ENCODE measurements at places on chromosomes 11 and 22.

GRCh38 chr11:79538775-79539174, 97.9 kb upstream of the TENM4 start:
- DNase-seq = no peak

- no peak for DNase-seq
Observed at GRCh38 chr11:111026241-111026640, 219.3 kb upstream of the POU2AF2 start.

- no peak for DNase-seq
Observed at GRCh38 chr11:77100166-77101042, 2.2 kb upstream of the OMP start.

DNA sequence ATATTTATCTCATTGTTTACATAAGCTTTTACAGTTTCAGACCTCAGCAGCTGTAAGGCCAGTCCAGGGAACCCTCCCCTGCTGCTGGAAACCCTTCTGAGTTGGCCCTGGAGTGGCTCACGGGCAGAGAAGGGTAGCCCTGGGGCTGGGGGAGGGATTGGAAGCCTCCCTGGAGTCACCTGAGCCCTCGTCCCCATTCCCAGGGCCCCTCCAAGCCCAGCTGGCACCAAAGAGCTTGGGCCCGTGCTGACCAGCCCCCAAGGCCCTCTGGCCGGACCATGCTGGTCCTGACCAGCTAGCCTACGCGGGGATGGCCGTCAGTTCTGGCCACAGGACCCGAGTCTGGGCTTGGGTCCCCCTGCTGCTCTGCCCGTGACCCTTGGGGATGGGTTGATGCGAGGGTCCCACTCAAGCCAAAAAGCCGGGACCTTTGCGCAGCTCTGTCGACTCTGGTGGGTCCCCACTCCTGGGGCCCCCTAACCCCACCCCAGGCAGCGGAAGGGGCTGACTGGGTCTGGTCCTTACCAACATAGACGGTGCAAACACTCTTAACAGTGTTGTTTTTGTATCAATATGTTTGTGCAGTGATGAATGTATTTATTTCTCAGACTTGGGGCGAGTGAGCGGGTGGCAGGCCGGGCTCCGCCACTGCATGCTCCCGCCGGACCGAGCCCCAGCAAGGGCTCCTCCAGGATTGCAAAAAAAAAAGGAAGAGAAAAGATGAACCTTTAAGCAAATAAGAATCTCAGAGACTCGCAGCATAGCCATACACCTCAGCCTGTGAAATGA, 17.5 kb upstream of the TMEM191C start:
- DNase-seq = peak; percentile 4

DNA sequence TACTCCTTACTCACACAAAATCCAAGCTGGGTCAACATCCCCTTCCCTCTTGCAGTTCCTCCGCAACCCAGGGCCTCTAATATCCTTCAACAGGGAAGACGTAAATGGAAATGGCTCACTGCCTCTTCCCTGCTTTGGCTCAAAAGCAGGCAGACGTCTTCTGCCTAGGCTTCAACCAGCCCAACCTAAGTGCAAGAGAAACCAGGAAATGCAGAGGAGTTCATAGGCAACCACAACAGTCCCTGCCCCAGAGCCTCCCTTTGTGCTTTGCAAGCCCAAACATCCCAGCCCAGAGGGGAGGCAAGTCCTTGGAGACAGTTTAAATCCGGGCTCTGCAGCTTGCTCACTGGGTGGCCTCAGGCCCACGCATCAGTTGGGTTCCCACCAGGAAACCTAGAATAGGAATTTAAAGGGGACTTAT, 33.3 kb downstream of the CD6 start:
- peak; percentile 69 for DNase-seq

All from activated CD4-positive, alpha-beta T cell treated with anti-CD3 and anti-CD28 coated beads, Interleukin-2, amount 10 ng/mL, durations not matched to agents 7 days and 5 days (primary cell).